BJ (cell line): ENCODE measurements at places on chromosomes 3 and 15.

- DNase-seq, result no peak
Measured at GRCh38 chr3:177263615-177264368, 66.5 kb upstream of the TBL1XR1 start.

DNA sequence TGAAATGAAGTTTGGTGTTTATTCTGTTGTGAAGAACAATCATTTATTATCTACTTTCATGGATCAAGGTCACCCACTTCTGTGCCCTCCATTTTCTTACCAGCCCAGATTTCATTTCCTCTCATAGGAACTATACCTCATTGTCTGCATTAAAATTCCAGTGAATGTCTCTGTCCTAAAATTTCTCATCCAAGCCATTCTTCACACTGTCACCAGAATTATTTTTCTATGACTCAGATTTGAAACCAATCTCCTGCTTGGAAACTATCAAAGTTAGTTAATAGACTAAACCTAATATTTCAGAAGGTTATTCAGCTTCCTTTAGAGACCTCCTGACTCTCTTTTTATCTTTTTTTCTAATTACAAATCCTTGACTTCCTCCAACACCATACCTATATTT, 364.1 kb upstream of the CBLB start:
- DNase-seq, result no peak

DNA sequence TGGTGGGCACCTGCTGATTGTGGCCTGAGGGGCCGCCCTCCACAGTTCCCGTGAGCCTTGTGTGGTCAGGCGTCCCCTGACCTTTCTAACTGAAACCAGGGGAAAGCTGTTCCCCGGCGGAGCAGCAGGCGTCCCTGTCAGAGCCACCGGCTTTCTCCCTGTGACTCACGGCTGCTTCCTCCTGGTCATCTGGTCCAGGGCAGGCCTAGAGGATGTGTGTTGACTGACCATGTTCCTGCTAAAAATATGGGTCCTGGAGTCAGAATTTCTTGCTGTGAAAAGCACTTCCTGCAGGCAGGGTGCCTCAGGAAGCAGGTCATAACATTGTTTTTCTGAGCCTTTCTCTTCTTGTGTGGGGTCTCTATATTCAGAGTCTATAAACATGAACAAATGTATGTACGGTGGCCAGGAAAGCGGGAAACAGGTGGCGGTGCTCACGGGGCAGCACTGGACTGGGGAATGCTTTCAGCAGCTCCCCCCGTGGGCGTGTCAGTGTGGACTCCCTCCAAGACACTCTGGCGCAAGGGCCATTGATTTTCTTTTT, 38.4 kb upstream of the CGNL1 start:
- no peak for DNase-seq

- DNase-seq, result no peak
Measured at GRCh38 chr3:168645180-168645579, 549.5 kb upstream of the GOLIM4 start.

DNA sequence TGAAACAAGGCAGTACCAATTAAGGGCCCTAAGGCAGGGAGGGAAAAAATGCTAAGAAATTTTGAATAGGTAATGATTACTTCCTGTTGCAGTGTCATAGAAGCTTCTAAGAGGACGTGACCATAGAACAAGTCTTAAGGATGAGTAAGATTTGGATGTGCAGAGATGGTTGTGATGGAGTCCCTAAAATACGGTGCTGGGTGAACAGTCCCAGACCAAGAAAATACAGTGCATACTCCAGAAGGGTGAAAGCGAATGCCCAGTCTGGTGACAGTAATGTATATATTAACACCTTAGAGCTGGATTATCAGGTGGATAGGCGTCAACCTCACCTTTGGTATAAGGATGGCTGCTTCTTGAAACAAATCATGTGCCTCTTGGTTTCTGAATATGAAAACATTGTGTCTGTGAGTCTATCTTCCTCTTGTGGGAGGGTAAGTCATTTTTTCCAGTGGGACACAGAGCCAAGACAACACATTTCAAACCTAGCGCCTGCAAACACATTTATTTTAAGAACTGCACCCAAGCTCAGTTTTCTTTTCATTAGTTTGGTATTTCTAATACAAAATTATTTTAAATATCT, 101.2 kb upstream of the TP63 start:
- no peak for DNase-seq

DNA sequence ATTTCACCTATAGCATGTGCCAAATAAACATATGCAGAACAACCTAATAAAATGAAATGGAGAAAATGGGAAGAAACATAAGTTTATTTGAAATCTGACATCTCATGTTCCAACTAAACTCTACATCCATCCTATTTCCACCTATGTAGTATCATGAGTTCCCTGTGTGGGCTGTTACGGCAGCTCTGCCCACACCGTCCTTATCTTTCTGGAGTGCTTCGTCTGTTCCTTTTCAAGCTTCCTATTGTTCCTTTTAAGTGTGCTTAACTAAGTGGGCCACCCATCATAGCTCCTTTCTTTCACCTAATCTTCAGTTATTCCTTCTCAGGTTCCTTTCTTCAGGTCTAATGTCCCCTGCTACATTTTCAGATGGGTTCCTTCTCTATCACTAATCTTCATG, 17.3 kb downstream of the RYR3 start:
- DNase-seq, result no peak

DNA sequence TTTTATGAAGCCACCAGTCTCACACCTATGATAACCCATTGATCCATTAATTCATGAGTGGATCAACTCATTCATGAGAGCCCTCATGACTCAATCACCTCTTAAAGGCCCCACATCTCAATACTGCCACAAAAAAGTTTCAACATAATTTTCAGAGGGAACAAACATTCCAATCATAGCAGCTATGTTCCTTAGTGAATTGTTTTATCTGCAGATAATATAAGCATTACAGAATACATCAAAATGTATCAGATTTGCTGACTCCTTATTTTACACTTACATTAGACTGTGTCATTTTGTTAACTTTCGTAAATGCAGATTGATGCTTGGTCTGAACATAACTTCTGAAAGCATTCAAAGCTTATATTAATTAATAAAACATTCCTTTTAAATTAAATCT, 155.3 kb upstream of the MBNL1 start:
- DNase-seq, result no peak

DNA sequence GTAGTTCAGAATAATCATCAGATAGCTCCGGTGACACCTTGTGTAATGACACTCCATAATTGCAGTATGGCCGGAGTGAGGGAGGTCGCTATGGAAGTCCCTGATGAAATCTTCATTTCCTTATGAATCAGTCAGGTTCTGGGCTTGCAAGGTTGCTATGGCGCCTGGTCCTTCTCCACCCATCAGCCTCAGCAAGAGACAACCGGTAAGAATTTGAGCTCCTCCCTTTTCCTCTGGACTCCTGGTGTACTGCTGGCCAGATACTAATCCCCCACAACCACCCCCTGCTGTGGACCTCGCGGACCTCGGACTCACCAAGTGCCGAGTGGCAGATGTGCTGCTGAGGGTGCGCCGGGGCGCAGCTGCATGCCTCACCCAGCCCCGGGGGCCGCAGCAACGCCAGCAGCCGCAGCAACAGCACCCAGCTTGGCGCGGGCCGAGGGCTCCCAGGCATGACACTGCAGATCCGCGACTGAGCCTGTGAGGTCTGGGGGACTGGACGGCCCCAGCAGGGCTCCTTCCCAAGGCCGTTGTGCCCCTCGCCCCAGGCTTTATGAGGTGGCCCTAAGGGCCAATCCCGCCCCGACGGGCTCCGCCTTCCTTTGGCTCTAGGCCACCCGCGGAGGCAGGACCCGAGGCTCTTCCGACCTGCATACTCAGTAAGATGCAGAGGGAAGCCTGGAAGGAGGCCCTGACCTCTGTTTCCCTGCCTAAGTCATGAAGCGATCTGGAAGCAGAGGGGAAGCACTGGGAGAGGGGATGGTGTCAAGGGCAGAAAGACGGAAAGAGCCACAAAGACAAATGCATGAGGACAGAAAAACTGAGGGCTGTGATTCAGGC, at the start of gene TIMP4:
Gene TIMP4, minus strand, starts transcription at position 526 of the 840 bp plus-strand sequence. Its CDS starts 72 bp downstream, at position 454.
- no peak for DNase-seq

DNA sequence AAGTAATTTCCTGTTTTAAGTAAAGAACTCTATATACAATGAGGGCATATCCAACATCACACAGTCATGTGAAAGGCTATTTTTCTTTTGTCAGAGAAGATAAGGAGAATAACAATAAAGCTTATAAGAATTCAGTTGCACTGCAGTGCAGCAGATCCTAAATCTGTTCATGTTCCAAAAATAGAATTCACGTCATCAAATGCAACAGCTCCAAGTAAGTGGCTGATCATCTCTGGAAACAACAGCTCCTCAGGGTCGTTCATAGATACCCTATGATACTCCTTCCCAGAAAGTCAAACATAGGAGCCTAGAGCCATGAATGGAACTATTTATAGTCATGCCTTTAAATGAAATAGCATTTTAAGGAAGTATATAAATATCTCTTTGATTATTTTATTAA, 100.2 kb downstream of the FMN1 start:
- no peak for DNase-seq

DNA sequence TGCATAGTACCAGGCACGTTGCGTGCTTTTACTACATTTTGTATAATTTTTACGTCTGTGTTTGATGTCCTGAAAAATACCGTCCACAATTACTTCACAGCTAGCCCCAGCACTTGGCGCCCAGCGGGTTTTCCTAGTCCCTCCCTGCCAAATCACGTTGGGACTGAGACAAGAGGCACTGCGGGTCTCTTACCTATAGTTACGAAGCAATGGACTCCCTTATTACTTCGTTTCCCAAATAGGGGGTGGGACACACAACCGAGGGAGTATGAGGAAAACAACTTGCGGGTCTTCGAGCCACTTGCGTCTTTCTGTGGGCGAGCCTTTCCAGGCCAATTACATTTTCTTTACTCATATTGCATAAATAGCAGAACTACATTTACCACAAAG, 620 bp upstream of the CMSS1 start:
- no peak for DNase-seq

DNA sequence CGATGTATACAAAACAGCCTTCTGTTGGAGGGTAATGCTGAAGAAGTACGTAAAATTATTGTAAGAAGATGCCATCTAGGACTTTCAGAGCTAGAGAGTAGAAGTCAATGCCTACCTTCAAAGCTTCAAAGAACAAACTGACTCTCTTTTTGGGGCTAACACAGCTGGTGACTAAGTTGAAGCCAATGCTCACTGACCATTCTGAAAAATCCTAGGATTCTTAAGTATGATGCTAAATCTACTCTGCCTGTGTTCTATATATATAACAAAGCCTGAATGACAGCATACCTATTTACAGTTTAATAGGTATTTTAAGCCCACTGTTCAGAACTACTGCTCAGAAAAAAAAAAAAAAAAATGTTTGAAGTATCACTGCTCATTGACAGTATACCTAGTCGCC, 18.9 kb downstream of the ADPGK start:
- DNase-seq, result no peak

- no peak for DNase-seq
Measured at GRCh38 chr3:182233405-182233804, 521.7 kb downstream of the SOX2 start.

GRCh38 chr15:45169608-45170480, 17.9 kb downstream of the SHF start:
- DNase-seq, result no peak

- DNase-seq, result no peak
Measured at GRCh38 chr3:16243706-16244490, 20.8 kb downstream of the DPH3 start.

DNA sequence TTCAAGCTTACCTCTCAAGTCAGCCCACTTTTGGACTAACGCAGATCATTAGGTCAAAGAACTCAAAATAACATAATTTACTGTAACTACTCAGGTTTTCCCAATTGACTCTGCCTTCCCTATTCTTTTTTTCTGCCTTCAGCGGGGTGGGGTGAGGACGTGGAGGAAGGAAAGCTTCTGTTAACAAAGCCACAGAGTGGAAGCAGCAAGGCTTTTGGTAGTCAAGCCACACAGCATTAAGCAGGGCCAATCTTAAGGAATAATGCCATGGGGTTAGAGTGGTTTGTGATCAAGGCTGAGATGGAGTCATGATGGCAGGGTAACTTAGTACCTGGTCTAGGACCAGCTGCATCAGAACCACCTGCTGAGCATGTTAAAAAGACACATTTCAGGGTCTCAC, 277.5 kb downstream of the TIGIT start:
- DNase-seq, result no peak
